K562 (cell line): ENCODE measurements at places on chromosomes 1 and 21. TPM values are rescaled to one million over a fixed set of nuclear protein-coding genes. Genes with fewer than 3 reads are reported as not detected.

ELF3 gene
- 0.63 and 1.2 TPM in 2 replicates for total RNA-seq

GCLM gene
- 39.5 and 41.0 TPM in 2 replicates for total RNA-seq

KCNK2 gene
- 0.13 and 0.42 TPM in 2 replicates for total RNA-seq

FCRL1 gene
- total RNA-seq = not detected in 2 replicates

SAMD11 gene
- 0.38 and 0.49 TPM in 2 replicates for total RNA-seq

GNG5 gene
- total RNA-seq = 169 and 179 TPM in 2 replicates

RUNX3 gene
- 0.64 and 1.1 TPM in 2 replicates for total RNA-seq

GRCh38 chr1:109474697-109475096 is 8.4 kb downstream of the SYPL2 start:
- no peak overlapping the region for H3K4me3 ChIP-seq
- peaks cover 52% of the 10 kb centered on the region for H3K27me3 ChIP-seq
- H3K27ac ChIP-seq = no peak overlapping the region
- peaks cover 6% of the 10 kb centered on the region; the same call in 2 of the 3 replicates for H3K4me1 ChIP-seq

DNA sequence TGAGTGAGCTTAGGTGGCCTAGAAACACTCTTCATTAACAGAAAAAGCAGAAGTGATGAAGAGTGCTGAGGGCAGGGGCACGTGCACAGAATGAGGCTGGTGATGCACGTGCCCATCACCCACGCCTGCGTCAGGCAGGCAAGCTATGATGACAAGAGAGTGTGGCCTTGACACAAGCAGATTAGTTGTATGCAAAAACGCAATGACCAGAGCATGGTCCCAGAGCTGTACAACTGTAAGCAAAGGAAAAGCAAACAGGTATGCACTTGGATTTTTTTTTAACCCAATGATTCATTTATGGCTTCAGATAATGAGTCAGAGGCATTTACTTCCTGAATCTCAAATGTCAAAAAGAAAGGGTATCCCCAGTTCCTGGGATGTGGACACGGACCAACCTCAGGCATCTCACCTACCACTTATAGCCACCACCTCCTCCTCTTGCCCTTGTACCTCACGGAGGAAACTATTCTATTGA is 9.1 kb upstream of the TMEM61 start:
- no peak for DNase-seq
- no peaks in the 10 kb centered on the region for H3K36me3 ChIP-seq
- H3K27me3 ChIP-seq = peaks cover 17% of the 10 kb centered on the region

GRCh38 chr1:205458777-205459566 is 3.1 kb upstream of the BLACAT1 start:
- H3K27ac ChIP-seq = no peak overlapping the region
- no peaks in the 10 kb centered on the region; the same call in 2 of the 3 replicates for H3K4me1 ChIP-seq
- H3K36me3 ChIP-seq = no peaks in the 10 kb centered on the region
- peaks cover 45% of the 10 kb centered on the region for H3K27me3 ChIP-seq
- H3K4me3 ChIP-seq = no peak overlapping the region

DNA sequence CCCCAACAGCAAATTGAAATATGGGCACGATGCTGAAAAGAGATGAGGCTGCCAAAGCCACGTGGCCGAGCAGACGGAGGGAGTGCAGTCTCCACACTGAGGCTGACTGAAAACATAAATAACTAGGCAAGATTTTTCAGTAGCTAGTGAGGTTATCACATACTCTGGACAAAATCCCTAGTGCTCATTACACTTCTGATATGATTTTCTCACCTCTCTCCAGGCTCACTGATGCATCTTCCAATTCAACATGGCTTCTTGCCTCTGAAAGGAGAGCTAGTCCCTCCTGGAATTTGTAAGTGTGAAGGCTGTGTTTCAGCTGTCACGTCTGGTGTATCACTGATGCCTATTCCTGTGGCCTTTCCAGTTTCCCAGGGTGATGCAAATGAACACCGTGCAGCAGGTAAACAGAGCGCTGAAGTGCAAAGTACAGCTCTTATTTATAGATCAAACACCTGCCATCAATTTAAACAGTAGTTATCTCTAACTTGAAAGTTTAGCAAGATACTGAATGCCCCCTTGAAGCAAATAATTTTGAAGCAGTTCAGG is 656.1 kb downstream of the KIF26B start:
- no peak for DNase-seq
- H3K36me3 ChIP-seq = peaks cover 46% of the 10 kb centered on the region; the same call in 1 of the 3 replicates
- H3K4me1 ChIP-seq = no peaks in the 10 kb centered on the region; the same call in 1 of the 3 replicates

DNA sequence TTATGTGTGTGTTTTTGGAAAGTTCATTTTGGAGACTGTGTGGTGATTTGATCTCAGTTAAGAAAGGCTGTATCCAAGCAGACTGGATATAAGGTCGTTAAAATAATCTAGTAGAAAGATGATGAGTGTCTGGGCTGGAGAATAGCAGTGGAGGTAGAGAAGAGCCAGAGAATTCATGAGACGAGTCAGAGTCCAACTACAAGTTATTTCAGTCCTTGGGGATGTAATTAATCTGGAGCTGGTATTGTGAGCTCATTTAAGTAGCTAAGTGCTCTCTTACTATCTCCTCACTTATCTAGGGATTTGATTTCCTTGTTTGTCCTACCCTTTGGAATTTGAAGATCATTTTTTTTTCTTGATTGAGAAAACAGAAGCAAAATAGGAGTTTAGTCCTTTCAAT is 1219.0 kb upstream of the ADGRL4 start:
- DNase-seq = no peak
- H3K4me3 ChIP-seq = no peak overlapping the region
- no peaks in the 10 kb centered on the region for H3K36me3 ChIP-seq
- no peaks in the 10 kb centered on the region for H3K4me1 ChIP-seq

DNA sequence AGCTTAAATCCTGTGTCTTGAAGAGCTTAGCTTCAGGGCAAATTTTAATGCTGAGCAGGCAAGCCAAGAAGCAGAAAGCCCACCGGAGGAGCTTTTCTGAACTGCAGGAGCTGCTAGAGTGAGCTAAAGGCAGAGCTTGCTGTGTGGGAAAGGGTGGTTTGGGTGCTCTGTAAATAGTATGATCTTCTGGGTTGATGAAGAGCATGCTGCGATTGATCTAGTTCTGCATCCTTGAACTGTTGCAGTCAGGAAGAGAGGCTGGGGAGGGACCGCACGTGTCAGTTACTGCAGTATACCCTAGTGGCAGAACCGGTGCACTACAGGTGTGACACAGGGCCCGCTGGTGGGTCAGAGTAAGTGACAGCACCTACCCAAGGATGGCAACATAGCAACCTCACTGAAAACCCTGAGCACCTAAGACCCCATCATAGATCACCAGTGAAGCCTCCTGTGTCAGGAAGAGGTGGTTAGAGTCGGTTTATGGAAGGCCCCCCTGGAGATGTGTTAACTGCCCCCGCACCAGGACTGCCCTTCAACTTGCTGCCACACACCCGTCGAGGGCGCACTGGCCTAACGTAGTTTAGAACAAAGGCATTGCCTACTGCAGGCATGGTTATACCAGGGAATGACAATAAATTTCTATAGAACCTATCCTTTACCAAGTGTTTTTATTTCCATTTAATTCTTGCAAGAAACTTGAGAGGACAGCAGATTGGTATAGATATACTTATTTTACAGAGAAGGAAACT is 146.0 kb upstream of the KIAA0040 start:
- H3K27me3 ChIP-seq = peaks cover 17% of the 10 kb centered on the region
- no peaks in the 10 kb centered on the region for H3K36me3 ChIP-seq
- no peak overlapping the region for H3K4me3 ChIP-seq
- no peaks in the 10 kb centered on the region for H3K4me1 ChIP-seq

DNA sequence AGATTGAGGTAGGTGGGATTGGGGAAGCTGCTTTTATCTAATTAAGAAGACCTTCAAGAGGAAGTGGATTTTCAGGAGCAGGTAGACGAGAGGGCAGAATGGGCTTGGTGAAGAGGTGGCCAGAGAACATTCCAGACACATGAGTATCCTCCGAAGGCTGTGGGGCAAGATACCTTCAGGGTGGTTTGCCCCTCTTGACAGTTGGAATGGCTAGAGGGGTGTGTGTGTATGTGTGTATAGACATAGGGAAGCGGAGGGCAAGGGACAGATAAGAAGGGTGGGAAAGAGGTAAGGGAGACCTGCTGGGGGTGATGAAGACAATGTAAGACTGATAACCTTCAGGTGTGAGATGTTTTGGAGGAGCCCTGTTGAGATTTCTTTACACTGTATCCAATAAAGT is 46.8 kb upstream of the TSPAN2 start:
- no peak overlapping the region for H3K4me3 ChIP-seq
- H3K36me3 ChIP-seq = no peaks in the 10 kb centered on the region
- H3K27me3 ChIP-seq = no peaks in the 10 kb centered on the region
- H3K27ac ChIP-seq = no peak overlapping the region

DNA sequence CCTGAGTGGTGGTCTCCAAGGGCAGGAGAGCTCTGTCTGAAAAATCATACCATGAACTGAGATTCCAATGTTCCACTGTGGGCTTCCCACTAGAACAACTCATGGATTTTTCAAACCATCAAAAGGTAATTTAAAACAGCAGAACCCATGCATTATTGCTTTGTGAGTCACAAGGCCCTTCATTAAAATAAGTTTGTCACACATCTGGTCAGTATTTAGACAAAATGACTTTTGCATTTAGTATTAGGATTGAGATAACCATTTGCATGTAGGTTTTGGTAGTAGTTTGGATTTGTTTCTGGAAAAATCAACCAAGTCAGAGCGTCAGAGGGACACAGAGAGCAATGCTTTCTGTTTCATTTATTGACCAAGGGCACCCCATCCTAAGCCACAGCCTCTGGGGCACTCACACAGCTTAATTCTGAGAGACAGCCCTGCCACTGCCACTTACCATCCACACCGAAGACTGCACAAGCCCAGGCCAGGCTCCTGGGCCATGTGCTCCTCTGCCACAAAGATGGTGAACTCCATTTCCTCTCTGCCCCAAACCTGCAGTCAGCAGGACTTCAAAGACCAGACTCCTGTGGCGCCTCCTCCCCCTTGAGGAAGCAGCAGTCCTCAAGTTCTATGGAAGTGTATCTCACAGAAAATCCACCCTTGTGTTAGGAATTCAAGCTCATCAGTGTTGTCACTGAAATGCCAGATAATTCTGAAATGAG is 132.6 kb upstream of the DUSP10 start:
- no peaks in the 10 kb centered on the region for H3K27me3 ChIP-seq

- DNase-seq = no peak
- no peaks in the 10 kb centered on the region for H3K4me1 ChIP-seq
- H3K36me3 ChIP-seq = no peaks in the 10 kb centered on the region
- no peak overlapping the region for H3K27ac ChIP-seq
- H3K27me3 ChIP-seq = no peaks in the 10 kb centered on the region
These were observed 171.2 kb downstream of the LTN1 start for GRCh38 chr21:28821276-28822122.

DNA sequence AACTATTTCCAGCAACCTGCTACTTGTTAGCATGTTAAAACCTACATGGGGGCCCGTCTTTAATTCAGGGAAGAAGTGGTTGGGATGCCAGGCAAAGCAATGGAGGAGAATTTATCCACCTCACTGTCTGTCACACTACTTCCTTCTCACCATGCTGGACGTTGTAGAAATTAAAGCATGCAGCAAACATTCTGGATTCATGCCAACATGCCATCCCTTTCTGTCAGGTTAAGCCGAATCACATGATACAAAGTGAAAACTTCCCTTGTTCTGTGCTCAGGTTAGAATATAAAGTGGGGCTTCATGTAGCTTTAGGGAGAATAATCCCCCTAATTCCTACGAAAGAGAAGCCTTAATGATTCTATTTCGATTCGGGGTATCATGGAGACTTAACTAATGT is 95.5 kb downstream of the ERG start:
- no peak overlapping the region for H3K4me3 ChIP-seq
- no peaks in the 10 kb centered on the region for H3K4me1 ChIP-seq
- H3K36me3 ChIP-seq = no peaks in the 10 kb centered on the region
- no peak for DNase-seq
- peaks cover 29% of the 10 kb centered on the region for H3K27me3 ChIP-seq
- H3K27ac ChIP-seq = no peak overlapping the region

- H3K36me3 ChIP-seq = no peaks in the 10 kb centered on the region
- peaks cover 28% of the 10 kb centered on the region for H3K27me3 ChIP-seq
- H3K4me1 ChIP-seq = no peaks in the 10 kb centered on the region
These were observed 31.7 kb upstream of the CLDN14 start for GRCh38 chr21:36511484-36512220.

DNA sequence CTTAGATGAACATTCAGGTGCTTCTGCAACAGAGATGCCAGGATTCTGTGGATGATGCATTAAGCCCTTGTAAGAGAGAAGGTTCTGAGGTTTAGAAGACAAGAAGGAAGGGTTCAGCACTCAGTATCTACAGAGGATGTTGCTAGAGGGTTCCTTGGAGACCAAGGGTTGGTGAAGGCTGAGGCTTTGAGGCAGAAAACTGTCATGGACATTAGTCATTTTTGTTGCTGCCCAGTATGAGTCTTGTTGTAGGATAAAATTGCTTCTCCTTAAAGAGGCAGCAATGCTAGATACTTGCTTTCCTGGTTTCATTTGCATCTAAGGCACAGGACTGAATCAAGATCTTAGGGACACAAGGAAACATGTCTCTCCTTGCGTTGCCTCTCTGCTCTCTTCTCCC is 319.4 kb upstream of the NFIA start:
- no peaks in the 10 kb centered on the region for H3K27me3 ChIP-seq
- no peak overlapping the region for H3K4me3 ChIP-seq
- H3K36me3 ChIP-seq = no peaks in the 10 kb centered on the region
- DNase-seq = no peak

- no peaks in the 10 kb centered on the region for H3K27me3 ChIP-seq
- H3K36me3 ChIP-seq = peaks cover 6% of the 10 kb centered on the region; the same call in 2 of the 3 replicates
- H3K27ac ChIP-seq = peak overlapping the region; percentile 19; the same call in 1 of the 3 replicates
- DNase-seq = peak; percentile 72
These were observed 1.2 kb upstream of the CAPN2 start for GRCh38 chr1:223711173-223711572.

GRCh38 chr1:9629445-9630201 is 21.9 kb upstream of the PIK3CD start:
- H3K27ac ChIP-seq = no peak overlapping the region; the same call in 2 of the 3 replicates
- no peak for DNase-seq
- no peak overlapping the region for H3K4me3 ChIP-seq
- no peaks in the 10 kb centered on the region for H3K36me3 ChIP-seq

GRCh38 chr1:167003711-167004110 is 14.6 kb downstream of the MAEL start:
- no peaks in the 10 kb centered on the region for H3K36me3 ChIP-seq
- no peaks in the 10 kb centered on the region for H3K4me1 ChIP-seq
- no peaks in the 10 kb centered on the region for H3K27me3 ChIP-seq
- no peak overlapping the region for H3K27ac ChIP-seq

DNA sequence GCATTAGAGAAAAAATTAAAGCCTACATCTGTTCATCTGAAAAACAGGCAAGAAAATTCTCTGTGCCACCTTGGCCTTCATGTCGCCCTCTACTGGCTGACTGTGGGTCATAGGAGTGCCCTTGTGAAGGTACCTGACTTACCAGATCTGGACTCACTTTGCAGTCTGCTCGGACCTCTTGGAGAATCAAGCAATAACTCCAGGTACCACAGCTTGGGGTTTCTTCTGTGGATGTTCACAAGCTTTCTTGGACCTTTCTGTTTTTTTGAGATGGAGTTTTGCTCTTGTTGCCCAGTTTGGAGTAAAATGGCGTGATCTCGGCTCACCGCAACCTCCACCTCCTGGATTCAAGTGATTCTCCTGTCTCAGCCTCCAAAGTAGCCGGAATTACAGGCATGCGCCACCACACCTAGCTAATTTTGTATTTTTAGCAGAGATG is 2.4 kb upstream of the PRAMEF18 start:
- H3K27ac ChIP-seq = no peak overlapping the region
- peak; percentile 22 for DNase-seq
- no peaks in the 10 kb centered on the region for H3K36me3 ChIP-seq
- H3K4me1 ChIP-seq = no peaks in the 10 kb centered on the region
